ENCODE measurements at places on chromosomes 1 and 21.

DNA sequence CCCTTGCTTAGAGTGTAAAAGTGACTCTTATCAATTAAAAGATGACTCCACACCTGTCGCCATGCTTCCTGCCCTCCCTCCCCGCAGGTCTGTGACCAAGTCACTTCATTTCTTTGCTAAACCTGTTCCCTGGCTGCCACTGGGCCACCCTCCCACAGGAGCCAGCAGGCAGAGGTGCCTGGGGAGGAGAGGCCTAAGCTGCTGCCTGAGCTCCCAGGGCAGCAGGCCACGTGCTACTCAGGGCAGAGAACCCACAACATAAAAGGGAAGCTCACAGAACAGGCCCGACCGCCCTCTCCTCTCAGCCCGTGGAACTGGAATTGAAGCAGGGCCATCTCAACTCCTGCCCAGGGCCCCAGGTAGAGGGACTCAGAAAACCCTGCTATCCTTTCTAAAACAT lies 4.9 kb downstream of the C1orf198 start:
- H3K36me3 ChIP-seq, result no peaks in the 10 kb centered on the region
- no peaks in the 10 kb centered on the region for H3K27me3 ChIP-seq
- H3K27ac ChIP-seq, result peak overlapping the region; percentile 89
- H3K4me3 ChIP-seq, result no peak overlapping the region
- DNase-seq, result no peak
- peaks cover 70% of the 10 kb centered on the region for H3K4me1 ChIP-seq

- H3K36me3 ChIP-seq, result no peaks in the 10 kb centered on the region
- DNase-seq, result no peak
- H3K4me1 ChIP-seq, result peaks cover 31% of the 10 kb centered on the region
Measured at GRCh38 chr1:66283622-66284041, 250.3 kb upstream of the SGIP1 start.

- H3K27me3 ChIP-seq, result no peaks in the 10 kb centered on the region
- H3K27ac ChIP-seq, result no peak overlapping the region
- no peaks in the 10 kb centered on the region for H3K36me3 ChIP-seq
- H3K4me1 ChIP-seq, result no peaks in the 10 kb centered on the region
Measured at GRCh38 chr1:210582205-210582970, 253.7 kb downstream of the HHAT start.

DNA sequence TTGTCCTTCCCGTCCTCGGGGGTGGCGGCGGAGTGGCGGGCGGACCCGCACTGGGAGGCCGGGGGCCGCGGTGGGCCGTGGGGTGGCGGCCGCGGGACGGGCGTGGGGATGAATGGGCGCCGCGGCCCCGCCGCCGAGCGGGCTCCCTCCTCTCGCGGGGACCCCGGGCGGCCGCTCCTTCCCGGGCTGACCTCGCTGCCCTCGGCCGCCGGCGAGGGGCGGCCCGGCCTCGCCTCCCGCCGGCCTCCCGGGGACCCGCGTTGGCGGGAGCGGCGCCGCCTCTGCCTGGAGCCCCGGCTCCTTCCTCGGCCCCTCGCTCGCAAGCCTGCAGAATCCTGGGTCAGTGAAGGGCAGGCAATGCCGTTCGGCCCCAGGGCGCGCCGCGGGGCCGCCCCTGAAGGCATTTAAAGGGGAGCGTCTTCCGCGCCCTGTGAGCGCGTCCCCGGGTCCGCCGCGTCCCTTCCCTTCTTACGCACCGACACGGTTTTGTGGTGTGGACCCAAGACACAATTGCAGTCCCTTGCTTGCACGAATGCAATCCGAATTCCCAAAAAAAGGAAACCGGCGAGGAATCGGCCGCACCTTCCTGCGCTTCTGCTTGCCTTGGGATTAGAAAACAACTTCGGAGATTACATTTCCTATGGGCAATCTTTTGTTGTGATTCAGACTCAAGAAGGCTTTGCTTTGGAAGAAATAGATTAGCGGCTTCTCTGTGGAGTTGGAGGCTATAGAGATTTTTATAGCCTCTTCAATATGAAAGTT lies 776 bp downstream of the ITSN1 start:
- H3K4me3 ChIP-seq, result peak overlapping the region; percentile 94
- H3K36me3 ChIP-seq, result no peaks in the 10 kb centered on the region
- no peaks in the 10 kb centered on the region for H3K27me3 ChIP-seq
- peak overlapping the region; percentile 90 for H3K27ac ChIP-seq
- peaks cover 12% of the 10 kb centered on the region for H3K4me1 ChIP-seq

- H3K27me3 ChIP-seq, result no peaks in the 10 kb centered on the region
- H3K4me3 ChIP-seq, result no peak overlapping the region
- no peak overlapping the region for H3K27ac ChIP-seq
- no peaks in the 10 kb centered on the region for H3K36me3 ChIP-seq
Measured at GRCh38 chr21:46021978-46022544, 40.5 kb downstream of the COL6A1 start.

GRCh38 chr1:30532621-30533020 lies 190.8 kb downstream of the MATN1 start:
- H3K36me3 ChIP-seq, result no peaks in the 10 kb centered on the region
- H3K27ac ChIP-seq, result no peak overlapping the region
- H3K4me3 ChIP-seq, result no peak overlapping the region
- H3K27me3 ChIP-seq, result no peaks in the 10 kb centered on the region
- H3K4me1 ChIP-seq, result no peaks in the 10 kb centered on the region

GRCh38 chr1:219927956-219928790 lies at the start of gene SLC30A10:
Gene SLC30A10, minus strand, starts transcription at chr1:219928557. Its CDS starts 117 bp downstream, at chr1:219928440.
- no peaks in the 10 kb centered on the region for H3K27me3 ChIP-seq
- peaks cover 12% of the 10 kb centered on the region for H3K4me1 ChIP-seq
- H3K27ac ChIP-seq, result no peak within 1 kb of the TSS
- no peak for DNase-seq

GRCh38 chr1:18578271-18578670 lies 52.4 kb upstream of the PAX7 start:
- H3K27me3 ChIP-seq, result no peaks in the 10 kb centered on the region
- H3K36me3 ChIP-seq, result no peaks in the 10 kb centered on the region
- no peak for DNase-seq
- no peak overlapping the region for H3K4me3 ChIP-seq
- H3K4me1 ChIP-seq, result peaks cover 10% of the 10 kb centered on the region

DNA sequence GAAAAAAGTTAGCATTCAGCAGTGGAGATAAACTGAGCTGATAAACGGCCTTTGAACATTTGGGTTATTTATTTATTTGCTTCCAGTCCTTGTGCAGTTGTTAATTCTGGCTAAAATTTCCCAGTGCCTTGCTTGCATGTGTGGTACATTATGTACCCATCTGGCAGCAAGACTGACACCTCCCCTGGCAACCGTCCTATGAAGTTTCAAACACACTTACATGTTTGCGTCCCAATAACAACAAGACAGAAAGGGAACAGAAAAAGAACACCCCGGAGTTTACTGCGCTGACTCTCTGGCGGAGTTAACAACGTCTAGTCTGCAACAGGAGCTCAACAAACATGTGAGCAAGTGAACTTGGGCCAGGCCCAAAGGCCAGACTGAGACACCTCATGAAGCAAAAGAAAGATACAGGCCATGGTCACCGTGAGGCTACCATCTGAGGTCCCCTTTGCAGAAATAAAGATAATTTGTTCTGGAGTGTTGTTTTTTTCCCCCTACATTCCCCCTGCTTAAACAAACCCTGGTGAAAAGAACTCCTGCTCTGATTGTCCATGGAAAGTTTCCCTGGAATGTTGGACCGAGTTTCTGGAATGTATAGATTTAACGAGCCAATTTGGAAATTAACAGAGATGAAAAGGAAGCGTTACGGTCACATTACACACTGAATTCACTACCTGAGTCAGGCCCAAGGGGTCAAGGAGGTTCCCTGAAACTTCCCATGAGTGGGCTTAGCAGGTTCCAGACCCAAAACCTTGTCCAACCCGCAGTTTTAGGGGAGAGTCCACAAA lies 33.4 kb downstream of the TRABD2B start:
- peak overlapping the region; percentile 90 for H3K27ac ChIP-seq
- no peaks in the 10 kb centered on the region for H3K27me3 ChIP-seq
- DNase-seq, result peak; percentile 88
- no peak overlapping the region for H3K4me3 ChIP-seq
- H3K4me1 ChIP-seq, result peaks cover 65% of the 10 kb centered on the region
- H3K36me3 ChIP-seq, result no peaks in the 10 kb centered on the region

DNA sequence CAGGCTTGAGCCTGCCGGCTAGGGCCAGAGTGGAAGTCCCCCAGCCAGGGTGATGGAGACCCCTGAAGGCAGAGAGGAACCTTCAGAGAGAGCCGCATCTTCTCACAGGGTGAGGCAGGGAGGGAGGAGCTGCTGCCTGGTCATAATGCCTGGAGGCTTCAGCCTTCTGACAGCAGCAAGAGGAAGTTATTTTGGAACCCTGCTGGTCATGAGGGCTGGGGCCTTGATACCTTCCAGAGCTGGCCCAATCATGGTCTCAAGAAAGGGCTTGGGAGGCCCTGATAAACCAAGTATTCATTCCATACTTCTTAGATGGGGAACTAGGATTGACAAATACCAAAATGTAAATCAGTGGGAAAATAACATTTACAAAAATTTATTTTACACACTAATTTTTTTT lies 26.6 kb upstream of the MPZL1 start:
- H3K27ac ChIP-seq, result no peak overlapping the region
- no peaks in the 10 kb centered on the region for H3K4me1 ChIP-seq
- DNase-seq, result no peak

Measured in tibial artery (tissue), 4 donors.